ENCODE measurements at places on chromosomes 16 and 17.

DNA sequence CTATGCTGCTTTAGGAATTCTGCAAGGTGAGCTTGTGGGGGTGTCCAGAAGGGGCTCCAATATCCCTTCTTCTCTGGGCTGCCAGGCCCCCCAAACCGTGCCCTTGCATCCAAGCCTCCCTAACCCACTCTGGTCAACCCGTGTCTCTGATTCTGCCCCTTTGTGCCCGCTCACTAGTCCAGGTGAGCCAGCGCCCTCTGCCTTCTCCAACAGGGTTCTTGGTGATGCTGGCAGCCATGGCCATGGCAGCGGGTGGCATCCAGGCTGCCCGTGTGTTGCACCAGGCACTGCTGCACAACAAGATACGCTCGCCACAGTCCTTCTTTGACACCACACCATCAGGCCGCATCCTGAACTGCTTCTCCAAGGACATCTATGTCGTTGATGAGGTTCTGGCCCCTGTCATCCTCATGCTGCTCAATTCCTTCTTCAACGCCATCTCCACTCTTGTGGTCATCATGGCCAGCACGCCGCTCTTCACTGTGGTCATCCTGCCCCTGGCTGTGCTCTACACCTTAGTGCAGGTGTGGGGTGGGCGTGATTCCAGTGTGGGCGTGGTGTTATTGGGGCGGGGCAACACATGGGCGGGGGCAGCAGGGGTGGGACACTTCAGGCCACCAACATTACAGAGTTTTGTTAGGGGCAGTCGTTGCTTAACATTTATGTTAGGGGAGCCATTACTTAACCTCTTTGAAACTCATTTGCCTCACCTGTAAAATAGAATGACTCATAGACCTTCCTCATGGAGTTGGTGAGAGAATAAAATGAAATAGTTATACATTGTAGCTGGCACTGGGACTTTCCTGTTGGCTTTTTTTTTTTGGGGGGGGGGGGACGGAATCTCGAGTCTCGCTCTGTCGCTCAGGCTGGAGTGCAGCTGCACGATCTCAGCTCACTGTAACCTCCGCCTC lies 31.4 kb downstream of the ANKRD40 start:
- DNase-seq, result no peak

- DNase-seq, result peak; percentile 96
Measured at GRCh38 chr17:8954339-8954738, 11.2 kb downstream of the PIK3R5 start.

GRCh38 chr17:31819578-31819977 lies 39.5 kb downstream of the COPRS start:
- DNase-seq, result no peak

- no peak for DNase-seq
Measured at GRCh38 chr16:81973737-81974136, 37.5 kb downstream of the SDR42E1 start.

GRCh38 chr17:73227379-73227778 lies 34.3 kb downstream of the CPSF4L start:
- DNase-seq, result no peak

GRCh38 chr16:9778849-9779248 lies 403.4 kb downstream of the GRIN2A start:
- no peak for DNase-seq

DNA sequence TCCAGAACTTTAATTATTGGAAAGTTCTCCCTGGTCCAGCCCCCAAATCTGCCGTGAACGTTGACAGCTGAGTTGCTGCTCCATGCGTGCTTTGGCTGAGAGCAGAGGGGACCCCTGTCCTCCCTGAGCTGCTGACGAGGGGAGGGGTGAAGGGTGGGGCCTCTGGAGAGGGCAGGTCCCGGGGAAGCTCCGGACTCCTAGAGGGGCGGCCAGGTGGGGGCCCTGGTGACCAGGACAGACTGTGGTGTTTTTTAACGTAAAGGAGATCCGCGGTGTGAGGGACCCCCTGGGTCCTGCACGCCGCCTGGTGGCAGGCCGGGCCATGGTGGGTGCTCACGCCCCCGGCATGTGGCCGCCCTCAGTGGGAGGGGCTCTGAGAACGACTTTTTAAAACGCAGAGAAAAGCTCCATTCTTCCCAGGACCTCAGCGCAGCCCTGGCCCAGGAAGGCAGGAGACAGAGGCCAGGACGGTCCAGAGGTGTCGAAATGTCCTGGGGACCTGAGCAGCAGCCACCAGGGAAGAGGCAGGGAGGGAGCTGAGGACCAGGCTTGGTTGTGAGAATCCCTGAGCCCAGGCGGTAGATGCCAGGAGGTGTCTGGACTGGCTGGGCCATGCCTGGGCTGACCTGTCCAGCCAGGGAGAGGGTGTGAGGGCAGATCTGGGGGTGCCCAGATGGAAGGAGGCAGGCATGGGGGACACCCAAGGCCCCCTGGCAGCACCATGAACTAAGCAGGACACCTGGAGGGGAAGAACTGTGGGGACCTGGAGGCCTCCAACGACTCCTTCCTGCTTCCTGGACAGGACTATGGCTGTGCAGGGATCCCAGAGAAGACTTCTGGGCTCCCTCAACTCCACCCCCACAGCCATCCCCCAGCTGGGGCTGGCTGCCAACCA lies at the start of gene MC1R:
Gene MC1R (plus strand): TSS at position 410 of the 895 bp plus-strand sequence. CDS start 397 bp downstream, at position 807.
- no peak for DNase-seq

- DNase-seq, result no peak
Measured at GRCh38 chr16:79287424-79287917, 313.1 kb downstream of the MAF start.

GRCh38 chr17:2048805-2049204 lies 6.1 kb upstream of the HIC1 start:
- DNase-seq, result no peak

DNA sequence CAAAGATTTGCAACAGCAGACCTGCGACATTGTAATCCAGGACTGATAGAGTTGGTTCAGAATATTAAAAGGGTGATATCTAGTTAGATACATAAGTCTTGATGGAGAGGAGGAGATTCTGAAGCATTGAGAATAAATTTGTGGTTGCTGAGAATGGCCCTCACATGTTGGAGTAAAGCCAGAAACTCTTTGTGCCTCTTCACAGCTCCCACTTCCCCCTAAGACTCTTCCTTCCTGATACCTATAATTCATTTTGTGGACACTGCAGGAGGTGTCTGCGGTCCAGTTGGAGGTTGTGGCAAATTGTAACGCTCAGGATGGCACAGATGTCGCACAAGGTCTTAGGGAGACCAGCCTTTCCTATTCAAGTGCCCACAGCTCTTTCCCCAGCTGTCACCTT lies 17.5 kb downstream of the WWOX start:
- no peak for DNase-seq

Data from suppressor macrophage treated with lipopolysaccharide for 4 hours (primary cell).